ENCODE measurements at places on chromosomes 5 and 9. TPM values are rescaled to one million over a fixed set of nuclear protein-coding genes. Genes with fewer than 3 reads are reported as not detected.

GRCh38 chr9:86454701-86455615 lies 100.7 kb upstream of the TUT7 start:
- no peak for DNase-seq

DNA sequence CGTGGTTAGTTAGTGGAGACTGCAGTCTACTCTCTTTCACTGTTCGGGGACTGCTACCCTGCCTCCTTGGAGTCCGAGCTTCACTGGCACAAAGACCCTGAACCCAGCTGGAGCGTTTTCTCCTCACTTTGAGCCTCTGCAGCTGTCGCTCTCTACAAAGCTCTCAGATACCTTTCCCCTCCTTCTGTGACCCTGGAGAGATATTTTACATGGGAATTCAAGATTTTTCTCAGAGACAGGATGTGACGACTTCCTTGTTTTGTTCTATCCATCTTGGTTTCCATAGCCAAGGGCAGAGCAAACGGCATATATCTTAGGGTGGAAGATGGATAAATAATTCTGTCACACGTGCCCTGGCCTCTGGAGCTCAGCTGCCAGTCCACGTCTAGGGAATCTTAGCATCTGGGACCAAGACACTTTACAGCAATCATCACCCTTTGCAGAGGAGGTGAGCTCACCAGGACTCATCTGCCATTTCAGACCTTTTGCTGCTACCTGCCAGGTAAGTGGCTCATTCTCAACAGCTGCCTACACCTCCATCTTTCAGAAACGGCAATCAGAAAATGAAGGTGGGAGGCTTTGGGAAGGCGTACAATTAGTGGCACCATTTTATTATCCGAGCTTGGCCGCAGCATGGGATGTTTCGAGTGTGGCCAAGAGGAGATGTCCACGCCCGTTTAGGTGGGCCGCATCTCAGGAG lies at the start of gene BTNL9:
TSS of gene BTNL9 (plus strand) at position 336 of the 700 bp plus-strand sequence. CDS start 5,224 bp downstream, outside the sequence.
- no peak for DNase-seq

Gene PCDHB14
- not detected for total RNA-seq

- no peak for DNase-seq
Measured at GRCh38 chr5:169893571-169893970, 86.7 kb downstream of the INSYN2B start.

GRCh38 chr9:84673806-84674205 lies 4.3 kb downstream of the NTRK2 start:
- no peak for DNase-seq

GRCh38 chr9:109775516-109775915 lies 4.5 kb upstream of the PALM2AKAP2 start:
- no peak for DNase-seq

- no peak for DNase-seq
Measured at GRCh38 chr5:148554621-148555020, 99.7 kb downstream of the HTR4 start.

DNA sequence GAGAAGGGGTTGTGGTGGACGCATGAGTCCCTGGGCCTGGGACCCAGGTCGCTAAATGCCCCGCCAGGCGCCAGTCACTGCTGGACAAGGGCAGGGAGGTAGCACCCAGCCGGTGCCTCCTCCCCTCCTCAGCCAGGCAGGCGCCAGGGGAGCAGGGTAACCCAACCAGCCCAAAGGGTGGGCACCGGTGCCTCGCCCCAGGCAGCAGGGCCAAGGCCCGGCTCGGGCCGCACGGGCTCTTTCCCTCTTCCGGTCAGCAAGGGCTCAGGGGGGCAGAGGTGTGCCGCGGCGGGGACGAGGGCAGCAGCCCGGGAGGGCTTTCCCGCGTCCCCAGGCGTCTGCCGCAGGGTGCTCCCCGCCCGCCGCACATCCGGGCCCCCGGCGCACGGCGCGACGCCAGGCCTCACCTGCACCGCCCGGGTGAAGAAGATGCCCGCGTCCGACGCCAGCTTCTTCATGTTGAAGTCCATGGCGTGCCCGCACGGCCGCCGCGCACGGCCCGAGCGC lies 393 bp downstream of the SH3GLB2 start:
- no peak for DNase-seq

DNA sequence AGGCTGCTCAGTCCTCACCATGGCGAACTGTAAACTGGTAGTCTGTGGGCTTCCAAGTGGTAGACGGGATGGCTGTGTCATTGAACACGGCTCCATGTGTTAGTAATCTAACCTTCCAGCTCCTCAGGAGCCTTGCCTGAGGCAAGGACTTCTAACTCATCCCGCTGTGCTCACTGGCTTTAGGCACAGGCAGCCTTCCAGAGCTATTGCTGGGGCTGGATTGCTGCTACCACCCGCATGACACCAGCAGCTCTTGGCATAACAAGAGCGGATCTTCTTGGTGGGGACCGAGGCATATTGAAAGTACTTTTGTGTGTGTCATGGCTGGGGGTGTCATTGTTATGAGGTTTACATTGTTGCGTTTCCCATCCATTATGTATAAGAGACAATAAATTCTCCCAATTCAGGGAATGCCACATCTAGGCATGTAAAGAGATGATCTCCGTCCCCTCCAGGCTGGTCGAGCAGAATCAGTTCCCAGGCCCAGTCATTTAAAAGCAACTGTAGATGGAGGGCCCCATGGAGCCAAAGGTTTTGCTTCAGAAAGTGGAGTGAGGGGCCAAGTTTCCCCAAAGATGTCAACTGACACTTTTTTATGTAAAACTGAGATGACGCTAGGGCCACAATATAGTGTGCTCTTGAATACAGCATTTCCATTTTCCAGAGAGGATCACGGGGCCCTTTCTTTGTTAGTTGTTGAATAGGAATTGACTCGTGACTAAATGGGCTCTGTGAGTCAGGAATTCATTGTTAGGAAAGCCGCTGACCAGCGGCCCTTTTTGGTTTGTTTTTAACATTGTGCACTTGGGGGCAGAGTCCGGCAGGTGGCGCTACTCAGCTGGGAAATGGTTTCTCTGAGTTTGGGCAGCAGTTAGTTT lies 759.5 kb downstream of the TAF11L14 start:
- no peak for DNase-seq

DNA sequence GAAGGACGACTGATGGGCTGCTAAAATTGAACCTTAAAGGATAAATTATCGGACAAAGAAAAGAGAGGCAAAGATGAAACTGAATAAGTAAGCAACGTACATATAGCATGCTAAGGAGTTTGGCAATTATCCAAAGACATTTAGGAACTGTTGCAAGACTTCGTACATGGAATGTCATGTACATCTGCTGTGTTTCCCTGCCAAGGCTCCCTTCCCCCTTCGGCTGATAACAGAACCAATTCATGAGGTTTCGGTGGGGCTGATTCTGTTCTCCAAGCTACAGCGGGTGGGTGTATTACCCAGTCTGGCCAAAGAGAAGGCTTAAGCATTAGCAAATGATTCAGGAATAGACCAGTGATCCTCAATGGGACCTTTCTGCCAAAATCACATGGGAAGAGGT lies 190.9 kb upstream of the FREM1 start:
- no peak for DNase-seq

Gene DAB2IP
- 0.18 TPM for total RNA-seq

Gene PCDHB8
- total RNA-seq: not detected

Gene ACOT12
- not detected for total RNA-seq

Gene AHRR
- total RNA-seq: 43.8 TPM

DNA sequence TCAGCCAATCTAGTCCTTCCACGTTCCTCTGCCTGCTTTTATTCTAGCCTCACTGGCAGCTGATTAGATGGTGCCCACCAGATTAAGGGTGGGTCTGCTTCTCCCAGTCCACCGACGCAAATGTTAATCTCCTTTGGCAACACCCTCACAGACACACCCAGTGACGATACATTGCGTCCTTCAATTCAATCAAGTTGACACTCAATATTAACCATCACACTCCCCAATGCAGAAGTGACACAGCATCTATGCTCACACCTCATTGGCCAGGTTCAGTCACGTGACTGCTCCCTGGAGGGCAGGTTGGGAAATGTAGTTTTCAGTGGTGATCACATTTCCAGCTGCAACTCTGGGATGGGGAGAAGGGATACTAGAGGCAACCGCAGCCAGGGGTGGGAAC lies 13.0 kb downstream of the SUSD3 start:
- no peak for DNase-seq

Gene LAMC3
- total RNA-seq: 1.0 TPM

DNA sequence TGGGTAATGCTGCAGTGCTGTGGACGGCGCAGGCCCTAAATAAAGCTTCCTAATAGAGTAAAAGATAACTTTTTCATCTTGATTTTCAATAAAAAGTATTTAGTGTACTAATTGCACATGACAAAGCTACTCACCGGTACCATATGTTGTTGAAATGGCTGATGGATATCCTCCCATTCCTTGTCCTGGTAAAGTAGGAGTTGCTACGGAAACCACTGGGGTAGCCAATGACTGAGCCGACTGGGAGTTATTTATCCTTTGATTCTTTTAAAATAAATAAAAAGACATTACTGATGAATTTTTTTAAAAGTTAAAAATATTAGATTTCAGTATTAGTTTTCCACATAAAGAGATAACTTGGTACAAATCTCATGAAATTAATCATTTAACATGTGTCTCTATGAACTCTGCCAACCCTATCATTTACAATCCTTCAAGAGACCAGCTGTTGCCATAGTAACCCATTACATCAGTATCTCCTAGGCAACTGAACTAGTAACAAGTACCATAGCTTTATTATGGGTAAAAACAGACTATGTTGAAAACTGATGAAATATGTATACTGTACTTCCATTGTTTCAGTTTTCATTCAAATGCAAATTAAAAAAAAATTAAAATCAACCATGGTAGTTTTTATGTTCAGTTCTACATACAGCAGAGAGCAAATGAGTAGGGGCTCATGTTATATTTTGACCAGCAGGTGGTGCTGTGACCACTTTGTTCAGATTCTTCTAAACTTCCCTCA lies 153.7 kb downstream of the MEF2C start:
- DNase-seq: peak; percentile 36

DNA sequence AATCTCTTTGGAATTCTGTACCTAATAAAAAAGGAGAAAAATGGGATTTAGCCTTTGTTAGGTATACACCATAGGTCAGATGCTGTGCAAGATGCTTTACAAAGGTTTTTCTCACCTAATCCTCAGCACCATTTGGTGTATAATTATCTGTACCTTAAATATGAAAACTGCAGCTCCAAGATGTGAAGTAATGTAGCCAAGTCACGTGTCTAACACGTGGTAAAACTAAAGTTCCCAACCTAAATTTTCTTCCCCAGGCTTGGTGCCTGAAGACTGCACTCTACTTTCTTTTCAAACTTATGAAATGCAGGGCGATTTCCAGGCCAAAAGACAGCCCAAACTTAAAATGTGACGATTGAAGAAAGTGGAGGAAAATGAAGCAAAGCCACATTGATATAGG lies 125.8 kb downstream of the CDH6 start:
- no peak for DNase-seq

DNA sequence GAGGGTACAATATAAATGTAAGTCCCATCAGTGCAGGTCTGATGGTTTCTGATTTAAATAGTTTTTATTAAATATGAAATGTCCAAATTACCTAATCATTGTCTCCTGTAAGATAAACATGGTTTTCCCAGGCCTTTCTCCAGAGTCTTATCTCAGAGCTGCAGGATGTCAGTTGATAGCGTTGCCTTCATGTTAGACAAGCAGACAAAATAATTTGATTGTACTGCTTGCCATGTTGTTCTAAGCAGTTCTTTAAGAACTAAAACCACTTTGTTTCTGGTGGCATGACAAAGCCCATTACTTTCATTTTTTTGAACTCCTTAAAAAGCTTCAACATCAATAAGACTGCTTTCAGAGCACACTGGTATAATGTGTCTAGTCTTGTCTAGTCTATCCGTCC lies 1073.5 kb downstream of the MAT2B start:
- no peak for DNase-seq
